Ammon's horn (tissue), 1 donor: ENCODE measurements at places on chromosomes 2 and 18.

- peak; percentile 47 for DNase-seq
Measured at GRCh38 chr2:26072925-26073768, 39.3 kb downstream of the RAB10 start.

- no peak for DNase-seq
Measured at GRCh38 chr18:75297731-75298130, 87.1 kb downstream of the TSHZ1 start.

DNA sequence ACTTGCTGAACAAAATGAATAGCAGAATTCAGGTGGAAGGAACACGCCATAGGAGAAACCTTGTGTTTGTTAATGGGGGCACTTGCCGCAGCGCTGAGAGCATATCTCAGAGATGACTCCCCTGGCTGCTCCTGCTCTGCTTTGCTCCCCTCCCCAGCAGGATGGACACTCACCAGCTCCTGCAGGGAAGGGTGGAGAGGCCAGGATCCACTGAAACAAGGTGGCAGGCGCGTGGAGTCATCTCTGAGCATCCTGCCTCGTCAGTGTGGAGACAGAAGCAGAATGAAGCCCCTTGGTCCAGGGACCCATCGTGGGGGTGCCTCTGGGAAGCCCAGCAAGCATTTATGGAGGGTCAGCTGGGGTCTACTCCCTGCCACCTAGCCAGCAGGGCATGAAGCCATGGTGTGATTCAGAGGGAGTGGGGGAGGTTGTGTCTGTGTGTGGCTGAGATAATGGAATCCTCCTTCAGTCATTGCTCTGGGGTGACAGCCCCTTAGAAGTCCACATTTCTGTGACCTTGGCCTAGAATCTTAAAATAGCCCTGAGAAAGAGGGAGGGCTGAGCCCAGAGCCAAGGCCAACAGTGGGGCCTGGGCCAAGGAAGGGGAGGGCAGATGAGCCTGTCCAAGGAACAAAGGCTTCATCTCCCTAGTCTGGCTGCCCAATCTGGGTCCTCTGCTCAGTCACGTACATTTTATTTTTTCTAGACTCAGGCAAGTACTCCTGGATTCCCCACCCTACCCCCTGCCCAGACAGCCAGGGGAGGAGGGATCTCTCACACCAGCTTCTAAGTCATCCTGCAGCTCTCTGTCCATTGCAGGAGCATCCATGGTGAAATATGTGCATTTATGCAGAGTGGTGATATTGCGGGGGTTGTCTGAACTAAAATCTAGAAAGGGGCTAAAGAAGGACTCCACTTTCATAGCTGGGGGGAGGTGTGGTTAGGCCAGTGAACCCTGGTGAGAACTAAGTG is 215.4 kb downstream of the ZBTB7C start:
- no peak for DNase-seq

DNA sequence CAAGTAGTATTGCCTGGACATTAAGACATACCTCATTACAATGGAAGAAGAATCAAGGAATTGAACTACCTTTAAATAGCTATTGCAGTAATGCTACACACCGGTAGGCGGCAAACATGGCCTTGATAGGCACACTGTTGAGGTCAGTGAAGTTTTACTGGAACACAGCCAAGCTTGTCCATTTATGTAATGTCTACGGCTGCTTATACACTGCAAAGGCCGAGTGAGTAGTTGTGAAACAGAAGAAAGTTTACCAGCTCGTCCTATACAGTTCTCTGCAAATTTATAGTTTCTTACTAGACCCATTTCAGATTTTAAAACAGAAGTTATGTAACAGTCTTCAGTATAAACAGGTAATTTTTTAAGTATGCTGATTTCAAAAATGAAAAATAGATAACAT is 38.8 kb downstream of the PPP4R1 start:
- peak; percentile 93 for DNase-seq

- DNase-seq: no peak
Measured at GRCh38 chr2:164843346-164843911, 1.8 kb upstream of the COBLL1 start.

- no peak for DNase-seq
Measured at GRCh38 chr18:48048251-48048650, 117.8 kb upstream of the SMAD2 start.

- DNase-seq: no peak
Measured at GRCh38 chr2:111118981-111119821, 1.5 kb upstream of the BCL2L11 start.
